ENCODE measurements at places on chromosomes 6 and 20.

- no peak for DNase-seq
Observed at GRCh38 chr20:54167909-54168872, 5.6 kb downstream of the CYP24A1 start.

DNA sequence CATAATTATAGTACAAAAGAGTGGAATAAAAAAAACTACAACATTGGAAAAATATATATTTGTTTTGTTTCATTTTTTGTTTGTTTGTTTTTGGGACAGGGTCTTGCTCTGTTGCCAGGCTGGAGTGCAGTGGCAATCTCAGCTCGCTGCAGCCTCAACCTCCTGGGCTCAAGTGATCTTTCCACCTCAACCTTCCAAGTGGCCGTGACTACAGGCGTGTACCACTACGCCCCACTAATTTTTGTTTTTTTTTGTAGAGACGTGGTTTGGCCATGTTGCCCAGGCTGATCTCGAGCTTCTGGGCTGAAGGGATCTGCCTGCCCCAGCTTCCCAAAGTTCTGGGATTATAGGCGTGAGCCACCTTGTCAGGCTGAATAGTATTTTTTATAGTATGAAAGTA is 41.4 kb upstream of the SH3BGRL2 start:
- no peak for DNase-seq

DNA sequence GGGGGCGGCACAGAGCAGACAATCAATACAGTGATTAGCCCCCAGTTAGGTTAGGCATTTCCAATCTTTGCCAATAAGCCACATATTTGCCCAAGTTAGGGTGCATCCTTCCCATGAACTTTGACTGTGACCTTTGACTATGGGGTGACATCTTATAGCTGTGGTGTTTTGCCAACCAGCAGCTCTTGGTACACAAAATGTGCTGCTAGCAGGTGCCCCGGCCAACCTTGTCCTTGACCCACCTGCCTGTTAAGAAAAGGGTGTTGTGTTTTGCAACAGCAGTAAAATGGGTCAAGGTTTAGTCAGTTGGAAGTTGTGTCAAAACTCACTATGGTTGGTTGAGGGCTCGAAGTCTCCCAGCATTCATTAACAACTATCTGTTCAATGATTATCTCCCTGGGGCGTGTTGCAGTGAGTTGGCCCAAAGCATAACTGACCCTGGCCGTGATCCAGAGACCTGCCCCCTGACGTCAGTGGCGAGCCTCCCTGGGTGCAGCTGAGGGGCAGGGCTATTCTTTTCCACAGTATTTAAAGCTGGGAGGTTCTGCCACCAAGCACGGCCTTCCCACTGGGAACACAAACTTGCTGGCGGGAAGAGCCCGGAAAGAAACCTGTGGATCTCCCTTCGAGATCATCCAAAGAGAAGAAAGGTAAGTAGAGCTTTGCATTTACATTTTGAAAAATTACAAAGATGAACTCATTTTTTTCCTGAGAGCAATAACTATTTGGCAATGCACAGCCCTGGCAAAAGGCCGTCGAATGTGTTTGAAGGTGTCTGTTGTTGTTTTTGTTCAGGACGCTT is at the start of gene PCK1:
PCK1 (plus strand) TSS at position 557 of the 802 bp plus-strand sequence. CDS start 302 bp downstream, outside the sequence.
- no peak for DNase-seq

GRCh38 chr20:57480444-57481160 is 44.3 kb downstream of the CTCFL start:
- DNase-seq, result no peak

DNA sequence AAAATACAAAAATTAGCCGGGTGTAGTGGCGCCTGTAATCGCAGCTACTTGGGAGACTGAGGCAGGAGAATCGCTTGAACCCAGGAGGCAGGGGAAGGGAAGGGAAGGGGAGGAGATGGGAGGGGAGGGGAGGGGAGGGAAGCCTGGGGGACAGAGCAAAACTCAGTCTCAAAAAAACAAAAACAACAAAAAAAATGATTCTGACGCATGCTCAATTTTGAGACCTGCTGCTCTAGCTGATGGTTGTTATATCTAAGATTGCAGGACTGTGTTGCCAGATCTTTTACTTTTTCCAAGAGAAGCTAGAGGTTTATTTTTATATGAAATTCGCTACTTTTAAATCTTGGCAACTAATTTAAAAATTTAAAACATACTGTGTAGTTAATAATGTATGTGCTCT is 2.4 kb upstream of the WFDC2 start:
- DNase-seq, result no peak

DNA sequence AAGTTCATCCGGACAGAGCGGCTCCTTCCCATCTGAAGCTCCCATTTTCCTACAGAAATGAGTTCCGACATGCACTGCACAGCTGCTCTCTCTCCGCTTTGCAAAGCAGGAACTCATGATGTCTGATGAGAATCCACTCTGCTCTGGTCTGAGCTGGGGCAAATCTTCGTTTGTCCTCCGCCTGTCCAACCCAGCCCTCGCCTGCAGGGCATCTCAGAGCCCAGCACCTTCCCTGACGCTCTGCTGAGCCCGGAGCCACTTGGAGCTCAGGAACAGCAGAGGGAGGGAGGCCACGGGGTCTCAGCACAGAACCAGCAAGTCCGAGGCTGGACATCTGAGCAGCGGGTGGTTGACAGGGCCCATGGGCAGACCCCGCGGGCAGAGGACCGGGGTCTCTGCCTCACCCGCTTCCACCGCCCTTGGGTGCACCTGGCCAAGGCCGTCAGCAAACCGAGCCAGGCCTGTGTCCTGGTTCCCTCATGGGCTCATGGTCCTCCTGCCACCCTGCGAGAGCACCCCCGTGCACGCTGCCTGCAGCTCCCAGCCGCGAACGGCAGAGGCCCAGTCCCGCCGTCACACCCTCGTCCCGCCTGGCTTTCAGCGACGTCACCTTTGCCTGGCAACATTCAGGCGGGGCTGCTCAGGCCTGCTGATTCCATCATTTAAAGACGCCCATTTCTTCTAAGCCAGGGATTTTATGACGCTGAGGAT is 78.5 kb upstream of the BHLHE23 start:
- no peak for DNase-seq

- no peak for DNase-seq
Observed at GRCh38 chr20:34281177-34281576, 22.0 kb downstream of the AHCY start.

DNA sequence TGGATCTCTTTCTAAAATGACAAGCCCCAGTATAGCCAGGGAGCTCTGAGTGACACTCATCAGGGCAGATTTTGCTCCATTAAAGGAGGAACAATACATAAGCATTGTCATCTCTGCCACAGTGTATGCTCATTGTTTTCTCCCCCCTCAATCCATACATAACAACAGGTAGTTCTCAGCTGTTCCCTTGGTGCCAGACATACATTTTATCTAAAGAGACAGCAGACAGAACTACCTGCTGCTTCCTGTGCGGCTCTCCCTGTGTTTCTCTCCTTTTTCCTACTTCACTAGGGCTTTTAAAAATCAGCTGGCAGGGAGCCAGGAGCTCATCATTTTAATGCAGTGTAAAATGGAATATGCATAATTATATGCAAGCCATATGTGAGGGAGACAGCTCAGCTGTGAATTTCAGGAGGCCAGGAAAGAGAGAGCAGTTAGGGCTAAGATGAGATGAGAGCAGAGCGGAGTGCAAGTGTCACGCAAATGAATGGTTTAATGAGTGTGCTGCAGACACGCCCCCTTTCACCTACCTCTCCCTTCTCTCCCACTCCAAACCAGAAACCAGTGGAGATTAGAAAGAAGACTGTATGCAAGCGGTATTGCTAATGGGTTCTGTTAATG is 96.0 kb downstream of the SOBP start:
- no peak for DNase-seq

GRCh38 chr6:12334526-12335130 is 44.5 kb downstream of the EDN1 start:
- DNase-seq, result no peak

- DNase-seq, result no peak
Observed at GRCh38 chr6:27812805-27813492, 99.2 kb downstream of the OR2B2 start.

GRCh38 chr6:160882006-160882405 is 109.6 kb upstream of the MAP3K4 start:
- no peak for DNase-seq

DNA sequence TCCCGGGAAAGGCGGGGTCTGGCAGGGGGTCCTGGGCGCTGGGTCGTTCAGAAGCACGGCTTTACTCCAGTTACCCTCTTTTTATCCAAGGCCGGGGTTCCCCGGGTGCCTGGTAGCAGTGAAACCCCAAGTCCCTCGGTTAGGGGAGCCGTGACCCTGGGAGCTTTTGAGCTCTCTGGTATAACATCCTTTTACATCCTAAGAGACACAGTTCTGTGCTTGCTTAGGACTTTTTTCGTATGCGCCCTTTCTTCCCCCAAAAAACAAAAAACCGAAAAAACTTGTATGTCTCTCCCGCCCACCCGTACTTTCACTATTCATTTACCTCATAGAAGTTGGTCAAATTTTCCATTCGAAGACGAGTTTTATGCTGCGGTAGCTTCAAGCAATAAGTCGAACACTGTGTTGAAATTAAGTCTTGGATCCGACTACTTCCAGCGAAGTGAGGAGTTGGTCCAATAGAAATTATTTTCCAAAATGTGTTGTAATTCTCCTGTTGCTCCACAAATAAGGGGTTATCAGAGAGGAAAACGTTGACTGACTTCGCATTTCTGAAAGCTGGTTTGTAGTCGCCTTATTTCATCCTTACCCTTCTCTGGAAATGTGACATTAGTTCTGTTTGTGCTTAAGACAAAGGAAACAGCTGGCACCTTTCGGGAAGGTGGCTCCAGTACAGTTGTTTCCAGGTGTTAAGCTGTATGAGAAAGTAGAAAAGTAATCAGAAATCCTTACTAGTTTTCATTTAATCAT is 816 bp upstream of the MAN1A1 start:
- peak; percentile 27 for DNase-seq

DNA sequence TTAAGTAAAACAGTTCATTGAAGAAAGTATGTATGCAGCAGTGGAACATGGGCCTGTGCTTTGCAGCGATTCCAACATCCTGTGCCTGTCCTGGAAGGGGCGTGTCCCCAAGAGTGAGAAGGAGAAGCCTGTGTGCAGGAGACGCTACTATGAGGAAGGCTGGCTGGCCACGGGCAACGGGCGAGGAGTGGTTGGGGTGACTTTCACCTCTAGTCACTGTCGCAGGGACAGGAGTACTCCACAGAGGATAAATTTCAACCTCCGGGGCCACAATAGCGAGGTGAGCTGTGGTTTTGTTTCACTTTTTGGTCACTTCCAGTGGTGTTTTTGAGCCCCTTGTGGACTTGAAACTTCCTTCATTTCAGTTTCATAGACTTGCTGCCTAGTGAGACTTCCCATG is 1.7 kb downstream of the TULP4 start:
- no peak for DNase-seq

DNA sequence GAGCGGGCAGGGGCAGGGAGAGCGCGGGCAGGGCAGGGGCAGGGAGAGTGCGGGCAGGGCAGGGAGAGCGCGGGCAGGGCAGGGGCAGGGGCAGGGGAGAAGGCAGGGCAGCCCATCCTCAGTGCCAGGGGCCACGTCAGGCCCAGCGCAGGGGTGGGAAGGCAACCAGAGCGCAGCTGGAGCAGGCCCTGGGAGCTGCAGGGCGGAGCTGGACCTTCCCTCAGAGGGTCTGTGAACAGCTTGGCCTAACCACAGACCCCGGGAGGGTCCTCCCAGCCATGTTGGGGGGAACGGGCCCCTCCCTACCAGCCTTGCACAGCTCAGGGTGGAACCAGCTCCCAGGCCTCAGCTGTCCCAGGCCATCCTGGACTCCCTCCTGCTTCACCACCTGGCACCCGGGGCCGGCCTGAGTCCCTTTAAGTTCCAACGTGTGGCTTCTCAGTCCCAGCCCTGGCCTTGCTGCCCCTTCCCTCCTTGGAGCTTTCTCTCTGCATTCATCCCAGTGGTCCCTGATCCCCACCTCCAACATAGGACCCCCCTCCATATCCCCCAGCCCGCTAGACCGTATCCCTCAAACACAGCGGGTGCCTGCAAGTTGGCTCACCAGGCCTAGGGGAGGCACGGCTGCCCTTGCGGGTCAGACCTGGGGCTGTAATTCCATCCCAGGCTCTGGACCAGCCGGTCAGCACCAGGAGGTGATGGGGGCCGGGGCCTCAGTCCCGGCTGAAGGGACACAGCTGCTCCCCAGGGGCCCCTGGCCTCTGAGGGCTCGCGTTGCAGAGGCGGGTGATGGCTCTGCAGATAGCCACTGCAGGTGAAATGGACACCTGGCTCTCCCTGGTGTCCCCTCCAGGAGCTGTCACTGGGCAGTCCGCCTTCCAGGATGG is 5.6 kb upstream of the ZBTB46 start:
- DNase-seq, result no peak

DNA sequence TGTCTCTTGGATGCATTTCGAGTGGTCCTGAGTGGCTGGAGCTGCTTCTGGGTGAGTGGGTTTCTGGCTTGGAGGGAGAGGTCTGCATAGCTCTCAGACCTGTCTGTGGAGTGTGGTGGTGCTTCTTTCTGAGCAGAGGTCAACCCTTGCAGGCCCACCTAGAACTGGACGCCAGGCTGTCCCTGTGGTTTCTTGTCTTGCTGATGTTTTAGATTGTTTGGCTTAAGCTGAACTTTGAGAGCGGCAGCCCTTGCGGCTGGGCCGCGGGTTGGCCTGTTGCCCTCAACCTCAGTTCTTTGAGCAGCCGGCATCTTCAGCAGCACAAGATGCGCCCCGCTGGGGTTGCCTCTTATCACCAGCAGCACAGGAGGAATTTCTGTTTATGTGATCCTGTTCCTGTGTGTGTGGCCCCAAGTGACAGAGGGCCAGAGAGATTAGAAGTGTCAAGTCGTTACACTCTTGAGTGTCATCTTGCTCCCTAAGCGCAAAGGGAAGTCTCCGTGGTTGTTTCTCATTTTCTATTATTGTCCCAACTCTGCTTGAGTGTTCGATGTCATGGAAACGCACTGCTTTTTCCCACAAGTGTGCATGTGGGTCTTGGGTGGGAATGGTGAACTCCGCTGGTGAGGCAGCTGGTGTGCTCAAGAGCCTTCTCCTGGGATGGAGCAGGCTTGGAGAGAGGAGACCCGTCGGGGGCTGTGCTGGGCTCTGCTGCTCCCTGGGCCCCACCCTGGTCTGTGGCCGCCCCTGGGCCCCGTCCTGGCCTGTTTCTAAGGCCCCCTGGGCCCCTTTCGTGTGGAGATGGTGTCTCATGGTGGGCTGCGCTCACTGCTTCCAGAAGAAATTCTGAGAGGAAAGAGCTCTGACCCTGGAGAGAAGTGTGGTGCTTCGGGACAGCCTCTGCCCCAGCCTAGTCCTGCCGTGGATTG is 20.1 kb upstream of the SLC22A1 start:
- no peak for DNase-seq

- no peak for DNase-seq
Observed at GRCh38 chr6:147709396-147710272, 201.1 kb downstream of the SAMD5 start.

DNA sequence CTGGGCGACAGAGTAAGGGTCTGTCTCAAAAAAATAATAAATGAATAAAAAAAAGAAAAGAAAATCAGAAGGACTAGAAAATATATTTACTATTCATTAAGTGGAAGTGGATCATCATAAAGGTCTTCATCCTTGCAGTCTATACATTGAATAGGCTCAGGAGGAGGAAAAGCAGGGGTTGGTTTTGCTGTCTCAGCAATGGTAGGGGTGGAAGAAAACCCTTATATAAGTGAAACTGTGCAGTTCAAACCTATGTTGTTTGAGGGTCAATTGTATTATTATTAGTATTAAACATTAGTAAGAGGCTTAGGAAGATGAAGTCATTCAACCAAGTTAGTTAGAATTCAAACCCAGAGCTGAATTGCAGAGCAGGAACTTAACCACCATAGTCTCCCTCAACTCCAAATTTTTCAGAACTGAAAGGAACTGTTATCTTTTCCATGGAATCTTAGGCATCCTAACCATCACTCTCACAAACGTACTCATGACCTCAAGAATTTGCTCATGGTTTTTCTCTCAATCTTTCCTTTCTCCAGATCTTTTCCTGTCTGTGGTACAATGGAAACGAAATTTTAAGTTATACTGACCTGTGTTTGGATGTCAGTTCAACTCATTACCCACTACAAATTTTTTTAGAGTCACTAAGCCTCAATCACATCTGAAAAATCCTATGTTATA is 7.7 kb upstream of the SMIM13 start:
- DNase-seq, result peak; percentile 35
